Kasumi-1 (cell line): ENCODE measurements at places on chromosomes 11 and 22.

GRCh38 chr11:35662061-35662648 is 420 bp upstream of the TRIM44 start:
- no peak for DNase-seq

DNA sequence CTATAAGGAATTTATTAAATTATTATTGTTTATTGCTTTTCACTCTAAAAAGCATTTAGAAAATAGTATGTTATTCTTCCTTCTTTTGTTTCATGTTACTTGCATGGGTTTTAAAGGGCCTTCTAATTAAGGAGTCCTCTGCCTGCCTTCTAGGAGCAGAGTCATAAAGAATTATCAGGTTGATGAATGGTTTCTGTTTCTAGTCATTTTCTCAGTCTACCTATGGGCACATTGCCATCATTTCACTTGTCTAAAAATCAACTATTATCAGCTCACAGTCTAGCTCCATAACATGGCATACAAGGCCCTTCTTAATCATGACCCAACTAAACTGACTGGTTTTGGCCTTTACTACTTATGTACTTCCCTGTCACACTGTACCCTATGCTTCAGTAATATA is 16.2 kb downstream of the DYNC2H1 start:
- no peak for DNase-seq

DNA sequence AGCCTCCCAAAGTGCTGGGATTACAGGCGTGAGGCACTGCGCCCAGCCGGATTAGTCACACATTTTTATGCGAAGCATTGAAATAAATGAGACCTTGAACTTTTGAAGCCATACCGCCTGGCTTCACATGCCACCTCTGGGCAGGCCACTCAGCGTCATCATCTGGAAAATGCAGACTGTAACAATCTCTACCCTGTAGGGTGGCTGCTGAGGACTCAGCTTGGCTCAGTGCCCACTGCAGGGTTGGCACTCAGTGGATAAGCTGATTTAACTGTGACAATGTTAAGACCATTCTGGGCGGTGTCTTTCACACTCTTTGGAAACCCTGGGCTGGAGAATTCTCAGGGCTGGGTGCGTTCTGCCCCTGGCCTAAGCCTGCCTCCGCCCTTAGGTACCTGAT is 8.5 kb downstream of the SH3BP1 start:
- DNase-seq, result no peak

- DNase-seq, result no peak
Observed at GRCh38 chr11:125378571-125378970, 117.5 kb downstream of the FEZ1 start.

- DNase-seq, result no peak
Observed at GRCh38 chr11:126878913-126879482, 121.6 kb downstream of the KIRREL3 start.

GRCh38 chr22:22711532-22711913 is 67.1 kb downstream of the GGTLC2 start:
- no peak for DNase-seq

DNA sequence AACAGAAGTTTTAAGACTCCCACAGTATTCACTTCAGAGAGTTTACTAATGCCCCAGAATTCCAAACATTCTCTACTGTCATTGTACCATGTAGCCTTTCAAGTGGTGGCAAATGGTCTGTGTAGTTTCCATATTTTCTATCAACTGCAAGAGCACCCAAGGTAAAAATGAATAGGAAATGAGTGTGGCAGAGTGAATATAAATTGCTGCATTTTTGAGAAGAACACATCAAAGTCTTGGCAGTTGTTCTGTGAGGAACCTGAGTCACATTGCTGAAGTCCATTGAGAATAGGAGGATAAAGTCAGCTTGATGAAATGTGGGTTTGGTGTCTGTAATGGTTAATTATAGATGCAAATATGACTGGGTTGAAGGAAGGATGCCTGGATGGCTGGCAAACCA is 193.6 kb downstream of the AASDHPPT start:
- no peak for DNase-seq

DNA sequence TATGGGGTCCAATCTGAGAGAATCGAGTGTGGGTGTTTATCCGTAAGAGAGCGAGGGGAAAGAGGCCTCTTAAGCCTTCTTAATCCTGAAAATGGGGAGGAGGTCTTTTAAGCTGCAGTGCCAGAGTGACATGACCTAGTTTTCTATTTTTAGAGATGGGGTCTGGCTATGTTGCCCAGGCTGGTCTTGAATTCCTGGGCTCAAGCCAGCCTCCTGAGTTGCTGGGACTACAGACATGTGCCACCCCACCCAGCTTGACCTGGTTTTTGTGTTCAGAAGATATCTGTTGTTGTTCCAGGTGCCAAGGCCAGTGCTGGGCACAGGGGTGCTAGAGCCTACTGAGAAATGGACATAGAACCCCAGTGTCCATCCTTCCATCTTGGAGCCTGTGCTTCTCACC is 1.4 kb downstream of the BAD start:
- no peak for DNase-seq

DNA sequence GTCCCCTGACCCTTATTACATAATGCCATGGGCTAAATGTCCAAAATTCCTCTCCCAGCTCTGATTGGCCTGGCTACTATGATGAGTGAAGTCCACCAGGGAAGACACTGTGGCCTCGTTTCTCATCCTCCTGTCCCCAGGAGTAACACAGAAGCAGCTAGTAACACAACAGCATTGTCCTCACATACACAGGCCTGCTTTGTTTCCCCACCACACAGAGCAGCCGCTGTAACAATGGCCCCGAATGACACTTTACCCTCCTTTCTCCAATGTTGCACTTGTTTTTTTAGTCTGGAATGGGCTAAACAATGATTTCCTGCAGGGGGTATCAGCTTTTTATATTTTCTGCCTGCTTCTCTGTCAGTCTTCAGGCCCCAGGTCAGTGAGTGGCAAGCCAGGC is at the start of gene PRR5L:
Gene PRR5L, plus strand, starts transcription at position 363 of the 400 bp plus-strand sequence. CDS start 104,834 bp downstream, outside the sequence.
- no peak for DNase-seq

- DNase-seq, result no peak
Observed at GRCh38 chr11:128802358-128802981, 64.6 kb downstream of the KCNJ1 start.

DNA sequence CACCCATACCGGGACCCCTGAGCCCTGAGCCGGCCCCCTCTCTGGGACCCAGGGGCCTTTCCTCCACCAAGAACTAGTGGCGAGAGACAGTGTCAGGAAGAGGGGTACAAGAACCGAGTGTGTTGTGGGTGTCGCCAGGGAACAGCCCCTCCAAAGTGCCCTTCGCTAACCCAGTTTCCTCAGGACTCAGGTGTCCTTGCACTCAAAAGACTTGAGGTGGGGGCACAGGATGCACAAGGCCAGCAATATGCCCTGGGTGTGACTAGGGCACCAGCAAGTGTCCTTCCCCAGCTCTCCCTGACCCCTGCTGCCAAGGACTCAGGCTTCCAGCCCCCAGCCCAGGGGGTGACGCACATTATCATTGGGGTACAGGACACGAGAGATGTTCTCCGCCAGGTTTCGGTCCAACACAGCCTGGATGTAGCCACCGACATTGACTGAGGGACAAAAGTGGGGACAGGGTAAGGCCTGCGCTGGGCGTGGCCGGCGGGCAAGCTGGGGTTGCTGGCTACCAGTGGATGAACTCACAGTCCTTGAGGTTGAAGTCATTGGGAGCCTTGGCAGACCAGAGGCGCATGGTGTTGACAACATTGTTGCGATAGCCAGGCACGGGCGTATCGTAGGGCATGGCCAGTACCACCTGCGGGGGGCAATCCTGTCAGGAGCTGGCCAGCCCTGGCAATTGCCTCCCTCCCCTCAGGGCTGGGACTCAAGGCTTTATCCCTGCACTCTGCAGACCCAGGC is 4.7 kb downstream of the PYGM start:
- no peak for DNase-seq

- DNase-seq, result no peak
Observed at GRCh38 chr11:127598476-127598875, 597.9 kb upstream of the KIRREL3 start.

- DNase-seq, result peak; percentile 29
Observed at GRCh38 chr11:71962428-71963038, 33.7 kb downstream of the RNF121 start.

- DNase-seq, result no peak
Observed at GRCh38 chr11:44623731-44624491, 58.4 kb downstream of the CD82 start.

DNA sequence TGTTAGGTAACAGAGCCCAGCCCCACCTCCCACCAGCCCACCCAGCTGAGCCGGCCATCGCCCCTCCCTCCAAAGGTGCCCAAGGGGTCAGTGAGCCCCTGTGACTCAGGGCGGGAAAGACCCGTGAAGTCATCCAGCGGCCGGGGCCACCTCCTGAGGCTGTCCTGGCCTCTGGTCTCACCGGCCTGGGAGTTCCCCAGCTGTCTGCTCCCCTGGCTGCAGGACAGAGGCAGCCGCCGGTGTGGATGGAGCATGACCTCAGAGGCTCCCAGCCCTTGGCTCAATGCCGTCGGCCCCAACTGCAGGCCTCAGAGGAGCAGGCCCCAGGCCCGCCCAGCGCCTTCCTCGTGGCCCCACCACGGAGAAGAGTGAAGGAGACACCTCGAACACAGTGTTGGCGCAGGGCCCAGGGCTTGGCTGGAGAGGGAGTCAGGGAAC is 28.7 kb downstream of the RPL3 start:
- no peak for DNase-seq

- no peak for DNase-seq
Observed at GRCh38 chr11:55658608-55659007, 3.4 kb upstream of the OR4C6 start.

GRCh38 chr11:45666648-45667642 is 1.5 kb upstream of the CHST1 start:
- no peak for DNase-seq

- DNase-seq, result peak; percentile 20
Observed at GRCh38 chr11:120208001-120208441, 2.8 kb upstream of the OAF start.

GRCh38 chr22:44542561-44543222 is 44.7 kb upstream of the RTL6 start:
- no peak for DNase-seq

DNA sequence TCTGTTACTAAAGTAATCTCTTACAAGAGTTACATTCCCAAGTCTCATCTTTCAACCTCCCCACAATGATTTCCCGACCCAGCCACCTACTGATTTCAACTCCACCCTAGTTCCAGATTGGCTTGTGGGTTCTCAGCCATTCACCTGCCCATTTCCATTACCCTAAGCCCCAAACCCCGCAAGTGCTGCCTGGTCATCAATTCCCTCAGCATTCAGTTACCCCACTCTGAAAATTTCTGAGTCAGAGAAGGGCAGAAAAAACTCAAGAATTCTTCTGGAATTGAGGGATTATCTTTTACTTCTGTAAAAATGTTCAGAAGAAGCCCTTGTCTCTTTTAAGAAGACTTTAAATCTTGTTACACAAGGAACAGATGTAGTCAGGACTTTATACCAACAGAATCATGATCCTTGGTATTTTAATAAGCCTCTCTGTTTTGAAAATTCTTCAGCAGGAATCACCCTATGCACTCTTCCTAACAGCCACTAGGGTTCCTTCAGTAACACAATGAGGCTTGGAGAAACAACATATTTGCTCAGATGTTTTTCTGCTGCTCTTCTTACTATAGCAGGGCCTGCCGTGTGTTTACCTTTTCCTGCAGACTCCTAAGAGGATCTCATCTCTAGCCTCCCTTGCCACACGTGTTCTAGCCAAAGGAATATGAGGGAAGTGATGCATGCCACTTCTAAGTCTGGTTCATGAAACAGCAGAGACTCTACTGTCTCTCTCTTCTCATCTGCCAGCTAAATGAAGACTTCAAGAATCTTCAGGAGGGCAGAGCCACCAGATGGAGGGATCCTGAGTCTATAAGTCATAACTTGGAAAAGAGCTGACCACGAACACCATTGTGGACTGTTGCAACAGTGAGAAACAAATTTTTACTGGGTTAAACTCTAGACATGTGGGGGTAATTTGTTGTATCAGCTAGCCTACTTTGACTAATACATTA is 29.3 kb upstream of the PAMR1 start:
- DNase-seq, result peak; percentile 26

DNA sequence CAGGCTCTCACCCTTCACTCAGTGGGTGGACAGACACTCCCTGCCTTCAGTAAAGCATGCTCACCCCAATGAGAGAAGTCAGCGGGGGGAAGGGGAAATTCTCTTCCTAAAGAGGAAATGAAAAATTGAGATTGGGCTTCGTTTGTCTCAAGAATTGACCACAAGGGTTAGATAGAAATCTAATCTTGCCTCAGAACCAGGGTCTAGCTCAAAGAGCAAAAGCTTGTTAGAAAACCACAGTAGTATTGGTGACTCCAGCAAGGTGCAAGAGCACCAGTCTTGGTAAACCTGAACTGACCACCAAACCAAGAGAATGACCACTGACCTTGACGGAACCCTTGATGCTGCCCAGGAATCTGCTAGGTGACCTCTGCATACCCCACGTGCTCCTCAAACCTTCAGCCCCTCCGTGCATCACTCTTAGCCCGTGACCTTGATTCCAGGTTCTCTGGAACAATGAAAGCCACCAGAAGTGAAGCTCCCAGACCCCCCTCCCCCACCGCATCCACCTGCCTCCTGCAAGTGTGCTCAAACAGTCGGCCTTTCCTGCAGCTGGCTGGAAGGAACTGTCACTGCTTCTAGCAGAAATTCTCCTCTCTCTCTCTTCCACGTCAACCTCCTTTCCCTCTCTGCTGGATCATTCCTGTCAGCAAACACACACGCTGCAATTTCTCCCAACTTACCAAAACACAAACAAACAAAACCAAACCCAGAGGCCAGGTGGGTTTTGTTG is 3.1 kb upstream of the TMA7B start:
- peak; percentile 43 for DNase-seq

- DNase-seq, result no peak
Observed at GRCh38 chr11:66015454-66015881, 3.7 kb downstream of the CST6 start.

DNA sequence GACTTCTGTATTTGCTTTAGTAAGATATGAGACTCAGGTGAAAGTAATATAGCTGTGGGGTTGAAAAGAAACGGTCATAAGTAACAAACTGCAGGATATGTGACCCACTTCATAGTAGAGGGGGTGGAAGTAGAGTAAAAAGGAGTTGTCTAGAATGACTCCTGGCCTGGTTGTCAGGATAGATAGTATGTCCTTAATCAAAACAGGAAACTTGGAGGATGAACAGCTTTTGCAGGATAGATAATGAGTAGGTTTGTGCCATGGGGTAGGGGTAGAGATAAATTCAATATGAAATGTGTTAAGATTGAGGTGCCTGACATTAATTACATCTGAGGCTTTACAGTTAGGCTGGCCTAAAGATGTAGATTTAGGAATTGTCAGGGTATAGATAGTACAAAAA is 47.0 kb upstream of the B3GNT6 start:
- no peak for DNase-seq

- peak; percentile 56 for DNase-seq
Observed at GRCh38 chr11:10208131-10208575, 85.9 kb downstream of the SBF2 start.

GRCh38 chr11:6237266-6237665 is 1.6 kb upstream of the CNGA4 start:
- DNase-seq, result no peak

- no peak for DNase-seq
Observed at GRCh38 chr11:8066036-8066910, 14.7 kb upstream of the TUB start.

- DNase-seq, result no peak
Observed at GRCh38 chr11:17876827-17877226, 136.0 kb downstream of the SERGEF start.
